ENCODE measurements at places on chromosomes 1 and 21. TPM values are rescaled to one million over a fixed set of nuclear protein-coding genes. Genes with fewer than 3 reads are reported as not detected.

Gene OLFML3
- 0.15 TPM for total RNA-seq

Gene PKLR
- 0.13 TPM for total RNA-seq

Gene KCNJ15
- total RNA-seq, result 0.13 TPM

Gene FAM151A
- total RNA-seq, result not detected

Gene ZBTB8B
- 0.08 TPM for total RNA-seq

Gene RAP1GAP
- total RNA-seq, result 4.6 TPM

Gene HOOK1
- total RNA-seq, result 0.57 TPM

DNA sequence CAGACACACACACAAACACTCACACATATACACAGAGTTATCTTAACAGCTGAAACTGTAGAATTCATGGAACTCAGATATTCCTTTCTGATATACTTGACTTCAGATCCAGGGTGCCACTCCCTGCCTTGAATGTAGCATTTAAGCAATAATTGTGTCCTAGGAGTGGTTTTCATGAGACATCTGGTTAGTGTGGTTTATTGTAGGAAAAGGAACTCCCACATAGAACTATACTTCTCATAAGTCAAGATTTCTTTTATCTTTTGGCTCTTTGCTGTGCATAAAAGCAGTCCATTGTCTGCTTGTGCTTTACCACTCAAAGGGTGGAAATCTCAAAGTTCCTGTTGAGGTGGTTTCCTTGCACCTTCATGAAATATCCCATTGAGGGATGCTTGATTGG, 272.6 kb upstream of the SGIP1 start:
- no peak for DNase-seq

GRCh38 chr1:27357281-27358037, 9.3 kb downstream of the MAP3K6 start:
- no peak for DNase-seq

DNA sequence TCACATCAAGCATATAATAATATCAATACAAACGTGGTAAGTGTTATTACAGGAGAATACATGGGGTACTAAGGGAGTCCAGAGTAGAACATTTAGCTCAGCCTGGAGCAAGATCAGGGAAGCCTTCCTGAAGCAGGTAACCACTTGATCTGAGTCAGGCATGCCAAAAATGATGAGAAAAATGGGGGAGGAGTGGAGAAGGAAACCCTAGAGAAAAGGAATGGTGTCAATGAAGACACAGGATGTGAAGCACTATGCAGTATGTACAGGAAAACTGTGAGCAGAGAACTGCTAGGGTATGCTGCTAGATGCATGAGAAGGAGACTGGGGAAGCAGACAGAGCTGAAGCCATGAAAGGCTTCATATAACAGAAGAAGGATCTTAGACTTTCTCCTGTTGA, 84.7 kb downstream of the NOTCH2 start:
- DNase-seq, result no peak

GRCh38 chr1:168079761-168080160, 57.0 kb downstream of the GPR161 start:
- DNase-seq, result no peak

GRCh38 chr1:182677397-182678098, 6.8 kb downstream of the RGS8 start:
- no peak for DNase-seq

- DNase-seq, result no peak
Observed at GRCh38 chr1:209457401-209458125, 126.0 kb upstream of the CAMK1G start.

GRCh38 chr1:2788506-2789163, 12.9 kb downstream of the TTC34 start:
- DNase-seq, result no peak
